ENCODE measurements at places on chromosomes 1 and 21.

DNA sequence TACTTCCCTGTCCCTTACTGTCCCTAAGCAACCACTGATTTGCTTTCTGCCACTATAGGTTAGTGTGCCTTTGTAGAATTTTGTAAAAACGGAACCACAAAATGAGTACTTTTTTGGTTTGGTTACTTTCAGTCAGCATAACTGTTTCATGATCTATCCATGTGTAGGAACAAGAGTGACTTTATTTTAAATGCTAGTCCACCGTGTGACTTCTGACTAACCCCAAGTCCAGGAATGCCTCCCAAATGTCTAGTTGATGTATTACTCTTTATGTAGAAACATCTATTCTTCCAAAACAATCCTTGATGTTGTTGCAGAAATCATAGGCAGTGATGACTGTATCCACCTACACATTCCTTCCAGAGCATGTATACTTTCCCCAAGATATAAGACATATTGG lies 21.3 kb downstream of the ATPAF1 start:
- no peak for DNase-seq

DNA sequence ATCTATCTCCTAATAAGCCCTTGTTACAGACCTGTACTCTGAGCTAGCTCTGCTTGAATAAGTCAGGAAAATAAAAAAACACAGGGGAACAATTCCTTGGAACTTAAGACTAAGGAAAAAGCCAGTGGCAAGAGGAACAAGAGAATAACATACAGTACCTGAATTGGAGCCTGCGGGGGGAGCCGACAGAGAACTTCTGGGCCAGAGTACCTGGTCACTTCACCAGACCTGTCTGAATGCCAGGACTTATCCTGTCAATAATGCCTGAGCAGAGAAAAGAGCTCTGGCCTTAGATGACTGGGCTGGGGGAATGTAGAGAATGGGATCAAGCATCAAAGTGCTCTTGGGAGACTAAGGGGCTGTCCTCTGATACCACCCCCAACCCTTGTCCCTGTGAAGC lies 15.1 kb downstream of the PEA15 start:
- no peak for DNase-seq

DNA sequence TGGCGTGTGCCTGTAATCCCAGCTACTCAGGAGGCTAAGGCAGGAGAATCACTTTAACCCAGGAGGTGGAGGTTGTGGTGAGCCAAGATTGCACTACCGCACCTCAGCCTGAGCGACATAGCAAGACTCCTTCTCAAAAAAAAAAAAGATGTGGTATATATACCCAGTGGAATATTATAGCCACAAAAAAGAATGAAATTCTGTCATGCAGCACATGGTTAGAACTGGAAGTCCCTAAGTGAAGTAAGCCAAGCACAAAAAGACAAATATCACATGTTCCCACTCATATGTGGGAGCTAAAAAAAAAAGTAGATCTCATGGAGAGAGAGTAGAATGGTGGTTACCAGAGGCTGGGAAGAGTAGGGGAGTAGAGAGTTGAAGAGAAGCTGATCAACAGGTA lies 18.7 kb downstream of the PSMB4 start:
- DNase-seq: no peak

DNA sequence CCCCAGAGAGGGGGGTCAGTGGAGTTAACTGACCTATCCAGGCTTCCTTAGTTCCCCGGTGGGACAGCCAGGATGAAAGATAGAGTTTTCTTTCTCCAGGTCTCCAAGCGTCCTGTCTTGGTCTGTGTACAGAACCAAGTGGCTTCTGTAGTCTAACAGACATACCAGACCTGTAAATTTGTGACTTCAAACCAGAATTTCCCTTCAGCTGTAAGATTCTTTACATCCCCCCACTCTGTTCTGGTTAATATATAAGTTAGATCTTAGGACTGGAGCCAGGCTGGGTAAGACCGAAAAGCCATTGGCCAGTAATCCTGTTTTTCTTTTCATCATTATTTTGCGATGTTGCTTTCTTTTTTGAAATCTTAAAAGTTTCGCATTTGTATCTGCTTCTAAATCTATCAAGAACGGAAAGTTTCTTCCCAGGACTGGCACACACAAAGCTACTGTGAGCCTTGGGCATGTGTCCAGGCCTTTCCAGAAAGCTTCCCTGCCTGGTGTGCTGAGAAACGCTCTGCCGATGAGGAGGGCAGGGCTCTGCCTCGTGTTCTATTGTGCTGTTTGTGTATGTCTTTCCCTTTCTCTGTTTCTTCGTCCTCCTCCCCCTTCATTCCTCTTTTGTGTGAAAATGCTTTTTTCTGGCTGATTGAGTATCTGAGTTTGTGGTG lies 72.3 kb downstream of the RGL1 start:
- DNase-seq: no peak

GRCh38 chr1:52877554-52877953 lies 35.0 kb downstream of the ZYG11A start:
- DNase-seq: no peak

Measured in NCI-H187 treated with DMSO at 0.1 percent for 48 hours (cell line).